Effector memory CD4-positive, alpha-beta T cell (primary cell): ENCODE measurements at places on chromosomes 12 and 14.

GRCh38 chr12:65791400-65791799 lies 32.9 kb upstream of the HMGA2 start:
- DNase-seq, result no peak

DNA sequence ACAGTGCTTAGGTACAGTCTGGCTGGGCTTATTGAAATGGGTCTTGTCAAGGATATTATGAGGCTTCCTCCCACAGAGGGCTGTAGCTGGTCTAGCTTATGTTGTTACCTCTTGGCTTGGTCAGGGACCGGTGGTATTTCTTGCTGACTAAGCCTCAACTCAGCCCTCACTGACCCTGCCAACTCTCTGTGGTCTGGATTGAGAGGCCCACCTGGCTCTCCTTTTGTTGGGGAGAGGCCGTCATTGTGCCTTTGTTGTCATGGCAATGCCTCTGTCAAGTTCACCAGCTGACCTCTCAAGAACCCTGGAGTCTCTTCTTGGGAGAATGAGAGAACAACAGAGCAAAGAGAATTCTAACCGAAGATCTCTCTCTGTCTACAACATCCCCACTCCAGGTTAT lies 245.6 kb upstream of the NPAS3 start:
- no peak for DNase-seq

DNA sequence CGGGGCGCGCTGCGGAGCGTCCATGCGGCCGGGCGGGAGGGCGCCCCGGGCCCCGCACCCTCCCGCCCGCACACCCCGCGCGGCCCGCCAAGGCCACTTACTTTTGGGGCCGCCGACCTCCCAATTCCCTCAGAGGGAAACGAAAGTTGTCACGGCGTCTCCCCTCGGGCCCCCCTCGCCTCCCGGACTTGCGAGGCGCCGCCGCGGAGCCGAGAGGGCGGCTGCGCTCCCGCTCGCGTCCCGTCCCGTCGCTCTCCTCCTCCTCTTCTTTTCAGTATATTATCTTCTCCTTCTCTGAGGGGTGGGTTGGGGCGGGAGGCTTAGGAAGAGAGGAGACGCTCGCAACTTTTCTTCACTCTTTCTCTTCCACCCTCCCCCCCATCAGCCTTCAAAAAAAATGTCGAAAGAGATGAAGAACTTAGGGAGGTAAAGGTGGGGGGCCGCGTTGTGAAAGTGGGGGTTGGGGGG lies 613 bp downstream of the DUSP16 start:
- DNase-seq, result peak; percentile 21

- peak; percentile 74 for DNase-seq
Measured at GRCh38 chr14:68795597-68796417, 2.9 kb upstream of the ZFP36L1 start.

DNA sequence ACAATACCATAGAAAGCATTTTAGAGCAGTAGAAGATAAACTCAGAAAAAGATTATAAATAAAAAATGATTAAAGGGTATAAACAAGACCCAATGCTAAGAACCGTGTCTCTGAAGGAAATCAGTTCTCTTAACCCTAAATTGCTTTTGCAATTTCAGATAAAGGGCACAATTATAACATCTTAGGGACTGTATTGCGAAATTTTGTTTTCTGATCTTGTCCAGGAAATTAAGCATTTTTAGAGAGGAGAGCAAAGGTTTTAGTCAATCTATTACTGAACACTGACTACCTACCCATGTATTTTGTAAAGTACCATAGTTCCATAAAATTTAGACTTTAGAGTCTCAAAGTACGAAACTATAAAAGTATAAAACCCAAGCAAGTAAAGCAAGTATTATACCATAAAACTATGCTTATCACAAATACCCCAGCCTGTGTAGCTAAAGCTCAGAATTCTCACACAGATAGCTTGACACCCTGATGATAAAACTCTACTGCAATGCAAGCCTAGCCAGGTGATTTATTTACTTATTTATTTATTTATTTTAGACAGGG lies 6.8 kb upstream of the CHPT1 start:
- no peak for DNase-seq

GRCh38 chr12:15956413-15957185 lies 45.5 kb downstream of the DERA start:
- DNase-seq, result no peak

DNA sequence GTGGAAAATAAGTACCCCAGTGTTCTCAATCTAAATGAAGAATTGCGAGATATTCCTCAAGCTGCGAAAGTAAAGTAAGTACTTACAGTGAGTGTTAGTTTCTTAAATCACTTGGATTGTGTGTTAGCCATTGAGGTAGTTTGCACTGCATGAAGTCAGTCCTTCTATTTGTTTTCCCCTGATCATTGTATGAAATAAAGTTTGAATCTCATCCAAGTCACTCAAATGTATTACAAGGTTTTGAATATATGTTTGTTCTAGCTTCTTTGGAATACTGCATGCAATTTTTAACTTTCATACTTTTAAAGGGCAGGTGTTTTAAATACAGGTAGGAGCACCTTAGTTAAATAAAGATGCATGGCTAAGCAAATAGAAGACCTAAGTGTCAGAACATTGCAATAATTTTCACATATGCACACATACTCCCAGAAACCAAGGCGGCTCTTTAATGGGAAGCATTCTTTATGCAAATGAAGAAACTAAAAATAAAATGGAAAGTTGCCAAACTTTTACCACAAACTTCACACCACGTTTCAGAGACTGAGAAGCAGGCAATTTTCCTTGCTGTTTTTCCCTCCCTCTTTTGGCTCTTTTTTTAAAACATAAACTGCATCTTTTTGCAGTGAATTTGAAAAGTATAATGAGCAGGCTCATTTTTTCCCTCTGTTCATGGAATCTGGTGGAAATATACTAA lies 105.6 kb downstream of the GPR135 start:
- DNase-seq, result no peak

GRCh38 chr12:119687406-119687805 lies 19.5 kb downstream of the PRKAB1 start:
- no peak for DNase-seq

DNA sequence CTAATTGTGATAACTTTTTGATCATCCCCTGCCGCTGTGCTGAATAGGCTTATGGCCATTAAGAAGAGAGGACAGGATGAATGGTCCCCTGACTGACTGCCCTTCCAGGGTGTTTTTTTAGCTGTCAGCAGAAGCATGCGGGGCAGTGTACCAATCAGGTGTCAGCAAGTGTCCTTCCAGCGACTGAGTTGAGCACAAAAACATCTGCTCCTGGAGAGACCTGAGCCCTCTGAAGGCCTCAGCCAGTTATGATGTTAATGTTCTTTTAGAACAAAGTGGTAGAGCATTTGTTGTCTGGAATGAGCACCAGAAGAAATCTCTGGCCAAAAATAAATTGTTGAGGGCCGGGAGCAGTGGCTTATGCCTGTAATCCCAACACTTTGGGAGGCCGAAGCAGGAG lies 37.5 kb downstream of the P2RX7 start:
- DNase-seq, result no peak

DNA sequence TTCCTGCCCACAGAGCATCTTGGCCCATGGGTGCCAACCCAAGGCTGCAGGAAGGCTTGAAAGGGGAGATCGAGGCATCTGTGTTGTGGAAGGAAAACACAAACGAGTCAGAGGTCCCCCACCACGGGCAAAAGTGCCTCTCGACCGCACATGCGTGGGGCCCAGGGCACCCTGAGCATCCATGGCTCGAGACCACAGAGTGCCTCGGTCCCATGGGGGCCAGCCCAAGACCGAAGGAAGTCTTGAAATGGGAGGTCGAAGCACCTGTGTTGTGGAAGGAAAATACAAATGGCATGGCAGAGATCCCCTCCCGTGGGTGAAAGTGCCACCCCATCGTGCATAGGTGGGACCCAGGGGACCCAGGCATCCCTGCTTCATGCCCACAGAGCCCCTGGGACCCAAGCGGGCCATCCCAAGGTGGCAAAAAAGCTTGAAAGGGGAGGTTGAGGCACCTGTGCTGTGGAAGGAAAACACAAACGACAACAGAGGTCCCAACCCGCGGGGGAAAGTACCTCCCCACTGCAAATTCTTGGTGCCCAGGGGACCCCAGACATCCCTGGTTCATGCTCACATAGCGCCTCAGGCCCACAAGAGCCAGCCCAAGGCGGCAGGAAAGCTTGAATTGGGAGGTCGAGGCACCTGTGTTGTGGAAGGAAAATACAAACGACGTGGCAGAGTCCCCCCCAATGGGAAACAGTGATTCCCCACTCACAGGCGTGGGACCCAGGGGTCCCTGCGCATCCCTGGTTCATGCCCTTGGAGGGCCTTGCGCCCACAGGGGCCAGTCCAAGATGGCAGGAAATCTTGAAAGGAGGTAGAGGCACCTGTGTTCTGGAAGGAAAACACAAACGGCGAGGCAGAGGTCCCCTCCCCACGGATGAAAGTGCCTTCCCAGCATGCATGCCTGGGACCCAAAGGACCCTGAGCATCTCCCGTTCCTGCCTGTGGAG lies 373.0 kb downstream of the ALG10 start:
- DNase-seq, result no peak

GRCh38 chr12:94973221-94973620 lies 30.3 kb downstream of the NDUFA12 start:
- DNase-seq, result no peak

DNA sequence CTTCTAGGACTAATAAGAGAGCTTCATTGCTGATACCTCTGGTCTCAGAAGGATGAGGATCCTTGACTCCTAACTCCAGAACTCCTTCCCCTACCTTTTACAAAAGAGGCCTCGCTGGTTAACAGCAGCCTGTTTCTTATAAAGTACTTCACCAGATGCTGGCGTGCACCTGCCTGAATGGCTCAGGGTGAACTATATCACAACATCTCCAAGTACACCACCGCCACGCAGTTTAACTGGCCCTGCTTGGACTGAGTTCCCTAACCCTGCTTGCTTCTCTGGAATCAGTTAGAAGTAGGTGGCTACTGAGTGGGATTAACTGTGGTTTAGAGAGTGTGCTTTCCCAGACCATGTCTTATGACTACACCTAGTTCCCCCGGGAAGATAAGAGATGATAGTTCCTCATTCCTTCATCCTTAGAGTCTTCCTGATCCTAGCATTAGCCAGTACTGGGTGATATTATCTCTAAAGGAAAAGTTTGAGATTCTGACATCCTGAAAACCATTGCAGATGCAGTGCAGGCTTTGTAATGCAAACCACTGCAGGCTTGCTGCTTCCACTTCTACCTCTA lies 3.0 kb downstream of the FOXJ2 start:
- no peak for DNase-seq

- DNase-seq, result no peak
Measured at GRCh38 chr12:69495071-69495470, 24.9 kb downstream of the FRS2 start.

- no peak for DNase-seq
Measured at GRCh38 chr12:122035292-122035691, 13.6 kb downstream of the BCL7A start.

GRCh38 chr14:55123101-55123500 lies 6.0 kb upstream of the LGALS3 start:
- DNase-seq, result no peak

DNA sequence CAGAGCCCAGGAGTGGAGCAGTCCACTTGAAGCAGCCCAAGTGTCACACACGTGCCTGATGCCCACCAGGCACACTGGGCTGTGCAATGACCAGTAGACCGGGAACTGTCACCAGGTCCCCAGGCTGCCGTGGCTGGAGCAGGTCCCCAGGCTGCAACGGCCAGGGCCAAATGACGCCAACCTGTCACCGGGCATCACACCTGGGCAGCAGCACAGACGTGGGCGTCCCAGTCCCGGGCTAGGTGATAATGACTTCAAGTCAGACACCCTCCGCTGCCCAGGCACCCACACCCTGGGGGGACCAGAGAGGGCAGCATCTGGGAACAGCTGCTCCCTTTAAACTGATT lies 30.6 kb upstream of the MMP17 start:
- no peak for DNase-seq
